Cortex of kidney (tissue), 1 donor: ENCODE measurements at places on chromosomes 6 and 20.

GRCh38 chr6:142758629-142759025 lies 186.3 kb downstream of the HIVEP2 start:
- no peak for DNase-seq

- DNase-seq: no peak
These were observed 29.2 kb upstream of the GNRH2 start for GRCh38 chr20:3014179-3014578.

DNA sequence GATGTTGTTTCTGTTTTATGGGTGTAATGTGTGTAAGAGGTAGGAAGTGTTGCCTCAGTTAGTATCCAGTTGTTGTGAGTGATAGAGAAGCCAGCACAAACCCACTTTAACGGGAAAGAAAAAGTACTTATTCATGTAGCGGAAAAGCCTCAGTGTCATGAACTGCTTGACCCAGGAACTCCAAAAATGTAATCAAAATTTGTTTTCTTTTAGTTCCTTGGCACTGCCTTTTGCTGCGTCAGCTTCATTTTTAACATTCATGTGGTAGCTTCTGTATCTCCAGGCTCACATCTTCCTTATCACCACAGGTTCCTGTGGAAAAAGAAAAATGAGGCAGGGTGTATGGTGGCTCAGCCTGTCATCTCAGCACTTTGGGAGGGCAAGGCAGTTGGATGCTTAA lies 46.4 kb upstream of the CCDC28A start:
- no peak for DNase-seq

GRCh38 chr6:52535711-52536423 lies 41.0 kb downstream of the TRAM2 start:
- no peak for DNase-seq

GRCh38 chr6:12516070-12516469 lies 200.5 kb upstream of the PHACTR1 start:
- no peak for DNase-seq

GRCh38 chr20:62804021-62804626 lies 511 bp upstream of the OGFR start:
- no peak for DNase-seq

DNA sequence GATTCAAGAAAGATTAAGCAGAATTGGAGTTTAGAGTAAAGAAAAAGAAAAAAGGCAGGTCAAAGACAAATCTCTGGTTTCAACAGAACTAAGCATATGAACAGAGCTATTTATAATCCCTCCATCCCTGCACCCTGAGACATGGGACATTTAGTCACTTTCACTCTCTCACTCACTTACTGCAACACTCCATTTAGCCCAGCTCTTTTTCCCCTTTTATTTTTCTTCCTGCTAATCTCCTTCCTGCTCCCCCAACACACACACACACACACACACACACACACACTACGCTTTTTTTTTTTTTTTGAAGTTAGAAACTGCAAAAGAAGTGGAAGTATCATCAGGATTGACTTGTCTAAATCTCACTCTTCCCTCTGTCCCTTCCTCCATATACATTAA lies 45.1 kb upstream of the TBC1D7 start:
- no peak for DNase-seq

DNA sequence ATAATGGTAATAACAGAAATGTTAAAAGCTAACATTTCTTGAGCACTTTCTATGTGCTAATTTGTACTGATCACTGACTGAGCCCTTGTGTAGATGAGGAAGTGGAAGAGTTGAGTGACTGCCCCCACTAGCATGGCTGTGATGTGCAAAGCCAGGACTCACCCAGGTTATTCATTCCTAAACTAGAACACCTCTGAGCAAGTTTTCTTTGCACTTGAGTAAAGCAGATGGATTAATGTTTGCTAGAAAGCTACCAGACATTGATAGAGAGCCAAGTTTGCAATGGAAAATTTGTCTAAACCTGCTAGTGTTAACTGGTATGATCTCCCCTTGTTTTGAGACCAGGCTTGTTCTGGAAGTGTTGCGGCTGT lies 467.4 kb upstream of the PLCB4 start:
- DNase-seq: no peak

GRCh38 chr6:149131891-149132290 lies 185.6 kb upstream of the TAB2 start:
- DNase-seq: no peak
